Stimulated activated CD4-positive, alpha-beta T cell treated with anti-CD3 and anti-CD28 coated beads, TNF-alpha, amount 100 ng/mL, for 1 hour (primary cell): ENCODE measurements at places on chromosomes 13 and 19.

- DNase-seq: no peak
Observed at GRCh38 chr13:79112016-79112415, 294.0 kb downstream of the RBM26 start.

DNA sequence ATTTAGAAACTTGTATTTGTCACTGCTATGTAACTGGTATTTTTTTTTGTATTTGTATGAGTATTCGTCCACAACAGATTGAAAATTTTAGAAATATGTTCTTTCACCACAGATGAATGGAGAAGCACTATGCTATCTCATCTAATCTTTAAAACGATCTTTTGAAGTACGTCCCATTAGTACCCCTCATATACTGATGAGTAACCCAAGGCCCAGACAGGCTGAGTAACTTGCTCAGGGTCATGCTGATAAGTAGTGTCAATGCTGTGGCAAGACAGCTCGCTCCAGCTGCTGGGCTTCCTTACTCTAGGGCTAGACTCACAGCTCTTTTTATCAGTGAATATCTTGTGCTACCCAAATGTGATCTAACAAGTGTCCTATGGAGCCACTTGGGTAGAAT lies 154.2 kb downstream of the SUCLA2 start:
- DNase-seq: no peak

GRCh38 chr19:55688422-55689218 lies 13.6 kb downstream of the EPN1 start:
- no peak for DNase-seq

GRCh38 chr19:49846408-49846807 lies 4.6 kb upstream of the PTOV1 start:
- no peak for DNase-seq

DNA sequence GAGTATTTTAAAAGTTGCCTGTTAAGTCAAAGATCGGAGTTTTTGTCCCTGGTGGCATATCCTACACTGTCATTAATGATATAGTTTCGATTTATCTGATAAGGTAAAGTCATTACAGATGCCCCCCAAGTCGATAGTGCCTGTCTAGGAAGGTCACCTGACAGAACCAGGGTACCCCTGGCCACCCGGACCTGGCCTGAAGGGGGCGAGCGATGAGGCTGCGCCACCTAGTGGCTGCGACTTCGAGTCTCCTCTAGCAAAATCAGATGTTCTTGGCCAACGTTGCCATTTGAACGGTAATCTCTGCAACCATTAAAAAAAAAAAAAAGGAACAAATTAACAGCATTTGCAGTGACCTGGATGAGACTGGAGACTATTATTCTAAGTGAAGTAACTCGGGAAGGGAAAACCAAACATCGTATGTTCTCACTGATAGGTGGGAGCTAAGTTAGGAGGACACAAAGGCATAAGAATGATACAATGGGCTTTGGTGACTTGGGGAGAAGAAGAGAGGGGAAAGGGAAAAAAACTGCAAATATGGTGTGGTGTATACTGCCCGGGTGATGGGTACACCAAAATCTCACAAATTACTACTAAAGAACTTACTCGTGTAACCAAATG lies 565.1 kb downstream of the LIG4 start:
- no peak for DNase-seq

DNA sequence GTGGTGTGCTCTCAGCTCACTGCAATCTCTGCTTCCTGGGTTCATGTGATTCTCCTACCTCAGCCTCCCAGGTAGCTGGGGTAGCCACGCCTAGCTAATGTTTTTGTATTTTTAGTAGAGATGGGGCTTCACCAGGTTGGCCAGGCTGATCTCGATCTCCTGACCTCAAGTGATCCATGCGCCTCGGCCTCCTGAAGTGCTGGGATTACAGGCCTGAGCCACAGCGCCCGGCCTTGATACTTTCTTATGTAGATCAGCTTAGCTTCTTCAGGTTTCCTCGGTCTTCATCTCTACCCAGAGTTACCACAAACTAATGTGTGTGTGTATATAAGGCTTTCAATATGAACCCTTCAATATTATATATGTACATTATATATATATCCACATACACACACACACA lies 9.9 kb upstream of the CCDC61 start:
- no peak for DNase-seq

- DNase-seq: no peak
Observed at GRCh38 chr19:28210886-28211285, 1002.1 kb downstream of the UQCRFS1 start.

DNA sequence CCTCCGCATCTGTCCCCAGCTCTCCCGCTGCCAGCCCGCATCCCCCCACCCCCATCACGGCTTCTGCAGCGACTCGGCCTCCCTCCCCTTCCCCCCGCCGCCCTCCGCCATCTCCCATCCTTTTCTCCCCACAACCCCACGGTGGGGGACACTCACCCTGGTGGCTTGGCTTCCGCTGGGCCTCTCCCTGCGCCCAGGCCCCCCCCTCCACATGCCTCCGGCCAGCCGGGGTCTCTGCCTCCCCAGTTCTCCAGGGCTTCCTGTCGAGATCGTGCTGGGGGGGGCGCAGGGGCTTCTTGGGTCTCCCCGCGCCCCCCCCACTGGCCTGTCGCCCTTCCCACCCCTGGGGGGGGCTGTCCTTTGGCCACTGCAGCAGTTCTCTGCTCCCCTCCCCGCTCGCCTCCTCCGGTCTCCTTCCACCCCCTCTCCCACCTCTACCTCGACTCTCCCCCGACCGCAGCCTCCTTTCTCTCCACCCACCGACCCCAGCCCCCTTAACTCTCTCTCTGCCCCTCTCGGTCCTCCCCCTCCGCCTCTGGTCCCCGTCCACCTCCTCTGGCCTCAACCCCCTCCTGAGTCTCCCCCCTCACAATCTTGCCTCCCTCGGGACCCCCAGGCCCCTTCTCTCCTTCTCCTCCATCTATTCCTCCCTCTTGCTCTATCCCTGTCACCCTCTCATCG lies 17.1 kb downstream of the LRRC4B start:
- DNase-seq: no peak

- no peak for DNase-seq
Observed at GRCh38 chr13:60453490-60453889, 56.5 kb downstream of the TDRD3 start.

- DNase-seq: no peak
Observed at GRCh38 chr13:45781553-45782326, 69.8 kb downstream of the SIAH3 start.

GRCh38 chr13:111166882-111167675 lies 52.0 kb downstream of the ARHGEF7 start:
- no peak for DNase-seq

DNA sequence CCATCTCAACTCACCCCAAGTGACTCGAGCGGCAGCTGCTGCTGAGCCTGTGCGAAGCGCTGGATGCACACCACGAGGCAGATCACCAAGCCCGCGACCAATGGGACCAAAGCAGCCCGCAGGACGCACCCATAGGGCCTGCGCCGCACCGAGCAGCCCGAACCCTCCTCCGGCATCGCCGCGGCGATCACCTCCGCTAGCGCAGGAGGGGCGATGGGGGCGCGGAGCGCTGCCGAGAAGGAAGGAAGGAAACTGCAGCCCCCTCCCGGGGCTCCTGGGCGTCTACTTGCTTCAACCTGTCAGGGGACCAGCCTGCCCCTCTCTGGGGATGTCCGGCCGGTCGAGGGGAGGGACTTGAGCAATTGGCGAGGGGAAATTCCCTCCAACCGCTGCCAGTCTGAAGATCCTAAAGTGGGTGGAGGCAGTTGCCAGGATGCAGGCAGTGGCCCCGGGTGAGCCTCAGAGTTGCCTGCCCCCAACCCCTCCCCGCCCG lies at the start of gene CD70:
CD70 (minus strand) TSS at position 324 of the 493 bp plus-strand sequence; CDS start at position 176, 148 bp downstream.
- DNase-seq: peak; percentile 18

DNA sequence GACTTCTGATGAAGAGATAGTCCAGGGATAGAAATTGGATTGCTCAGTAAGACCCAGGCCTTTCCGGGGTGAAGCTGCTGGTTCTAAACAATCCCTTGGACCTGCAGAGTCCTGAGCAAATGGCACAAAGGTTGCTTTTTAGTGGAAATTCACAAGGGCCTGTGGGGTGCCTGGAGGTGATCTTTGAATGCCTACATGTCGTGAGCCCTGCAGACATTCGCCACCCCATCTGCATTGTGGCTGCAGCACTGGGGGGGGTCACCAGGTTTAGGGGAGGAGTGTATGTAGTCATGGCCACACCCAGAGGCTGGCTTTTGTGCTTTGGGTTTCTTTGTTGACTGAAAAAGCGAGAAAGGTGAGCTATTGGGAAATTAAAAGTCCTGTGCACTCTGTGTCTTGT lies 41.4 kb downstream of the SLC7A9 start:
- no peak for DNase-seq

GRCh38 chr13:40137400-40137799 lies 481.9 kb downstream of the COG6 start:
- no peak for DNase-seq

- peak; percentile 30 for DNase-seq
Observed at GRCh38 chr19:34712395-34713261, 21.4 kb upstream of the ZNF181 start.

DNA sequence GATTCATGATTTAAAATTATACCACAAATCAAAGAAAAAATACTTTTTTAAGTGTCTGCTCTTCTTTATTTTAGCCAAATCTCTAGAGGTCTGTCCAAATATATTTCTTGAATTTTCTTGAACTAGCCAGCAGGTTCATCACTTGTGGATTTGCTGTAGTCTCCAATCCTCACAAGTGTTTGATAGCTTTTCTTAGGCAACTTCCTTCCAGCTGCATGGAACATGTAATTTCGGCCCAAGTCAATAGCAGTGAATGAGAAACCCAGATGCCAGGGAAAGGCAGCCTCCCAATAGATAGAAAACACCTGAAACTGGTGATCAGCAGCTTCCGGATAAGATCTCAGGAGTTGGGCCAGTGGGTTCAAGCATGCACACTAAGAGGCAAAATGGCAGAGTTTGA lies 15.6 kb upstream of the RNASEH2B start:
- no peak for DNase-seq

- no peak for DNase-seq
Observed at GRCh38 chr13:48542581-48543341, 9.9 kb upstream of the RCBTB2 start.

DNA sequence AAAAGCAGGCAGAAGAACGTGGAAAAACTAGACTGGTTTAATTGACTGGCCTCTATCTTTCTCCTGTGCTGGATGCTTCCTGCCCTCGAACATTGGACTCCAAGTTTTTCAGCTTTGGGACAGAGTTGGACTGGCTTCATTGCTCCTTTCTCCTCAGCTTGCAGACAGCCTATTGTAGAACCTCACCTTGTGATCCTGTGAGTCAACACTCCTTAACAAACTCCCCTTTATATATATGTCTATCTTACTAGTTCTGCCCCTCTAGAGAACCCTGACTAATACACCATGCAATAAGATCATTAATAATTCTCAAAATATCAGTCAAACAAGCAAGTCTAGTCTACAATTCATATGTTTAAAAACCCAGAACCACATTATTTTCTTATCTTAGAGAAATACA lies 662.4 kb downstream of the TBC1D4 start:
- no peak for DNase-seq

DNA sequence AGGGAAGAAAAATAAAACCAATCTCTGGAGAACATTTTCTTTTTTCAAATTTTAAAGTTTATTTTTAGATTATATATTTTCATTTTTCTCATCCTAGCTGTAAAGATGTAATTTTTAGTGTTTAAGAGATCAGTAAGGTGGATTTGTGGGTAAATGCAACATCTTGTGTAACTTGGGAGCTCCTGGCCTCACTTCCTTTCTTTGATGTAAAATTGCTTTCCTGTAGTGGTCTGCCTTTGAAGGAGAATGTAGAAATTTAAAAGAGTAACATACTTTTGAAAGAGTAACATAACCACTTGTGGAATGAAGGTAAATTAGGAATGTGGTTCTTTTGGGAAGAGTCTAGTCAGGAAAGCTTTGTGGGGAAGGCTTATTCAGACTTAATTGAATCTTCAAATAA lies 95.7 kb upstream of the AKAP11 start:
- no peak for DNase-seq

DNA sequence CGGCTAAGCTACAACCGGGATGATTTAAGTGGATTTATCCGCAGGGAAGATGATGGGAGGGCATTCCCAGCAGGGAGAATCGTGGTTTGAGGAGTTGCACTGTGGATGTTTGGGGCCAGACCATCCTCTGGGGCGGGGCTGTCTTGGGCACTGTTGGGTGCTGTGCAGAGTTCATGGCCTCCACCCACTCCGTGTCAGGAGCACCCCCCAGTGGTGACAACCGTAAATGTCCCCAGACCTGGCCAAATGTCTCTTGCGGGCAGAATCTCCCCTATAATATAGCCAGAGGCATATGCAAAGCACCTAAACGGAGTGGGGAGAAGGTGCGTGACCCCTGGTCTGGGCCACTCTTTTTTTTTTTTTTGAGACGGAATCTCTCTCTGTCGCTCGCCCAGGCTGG lies 40.2 kb downstream of the SMIM24 start:
- DNase-seq: peak; percentile 28

GRCh38 chr19:39428283-39429112 lies 7.3 kb downstream of the RPS16 start:
- no peak for DNase-seq

- DNase-seq: peak; percentile 26
Observed at GRCh38 chr19:46840498-46840942, 10.1 kb downstream of the AP2S1 start.

- DNase-seq: no peak
Observed at GRCh38 chr19:45352062-45352461, 11.5 kb downstream of the KLC3 start.
